Activated CD4-positive, CD25-positive, alpha-beta regulatory T cell treated with anti-CD3 and anti-CD28 coated beads, Interleukin-2, amount 50 U/mL, for 24 hours (primary cell): ENCODE measurements at places on chromosomes 1 and 21.

- ATAC-seq: no peak
Observed at GRCh38 chr1:13892671-13893325, 192.8 kb downstream of the PRDM2 start.

DNA sequence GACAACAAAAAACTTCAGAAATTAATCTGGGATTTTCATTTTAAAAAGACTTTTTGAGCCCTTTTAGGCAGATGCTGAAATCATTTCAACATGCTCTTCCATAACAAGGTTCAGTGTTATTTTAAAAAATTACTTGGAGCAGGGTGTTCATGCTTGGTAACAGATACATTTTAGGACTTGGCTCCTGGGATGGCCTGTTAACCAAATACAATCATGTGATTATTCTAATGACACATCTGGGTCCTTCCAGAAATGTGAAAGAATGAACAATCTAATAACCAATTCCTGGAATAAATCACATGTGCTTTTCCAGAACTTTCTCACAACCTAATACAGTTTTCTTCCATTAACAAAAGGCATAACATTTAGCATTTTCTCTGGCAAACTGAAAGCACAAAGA is 379.8 kb upstream of the RUNX1 start:
- ATAC-seq: no peak

DNA sequence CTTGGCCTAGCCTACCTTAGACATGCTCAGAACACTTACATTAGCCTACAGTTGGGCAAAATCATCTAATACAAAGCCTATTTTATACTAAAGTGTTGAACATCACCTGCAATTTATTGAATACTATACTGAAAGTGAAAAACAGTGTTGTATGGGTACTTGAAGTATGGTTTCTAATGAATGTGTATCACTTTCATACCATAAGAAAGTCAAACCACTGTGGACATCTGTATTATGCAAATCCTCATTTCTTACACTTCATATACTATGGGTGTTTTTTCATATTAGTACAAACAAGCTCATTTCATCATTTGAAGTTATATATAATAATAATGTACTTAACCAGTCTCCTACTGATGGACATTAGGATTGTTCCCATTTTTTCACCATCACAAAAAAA is 41.2 kb downstream of the TDRD5 start:
- no peak for ATAC-seq

DNA sequence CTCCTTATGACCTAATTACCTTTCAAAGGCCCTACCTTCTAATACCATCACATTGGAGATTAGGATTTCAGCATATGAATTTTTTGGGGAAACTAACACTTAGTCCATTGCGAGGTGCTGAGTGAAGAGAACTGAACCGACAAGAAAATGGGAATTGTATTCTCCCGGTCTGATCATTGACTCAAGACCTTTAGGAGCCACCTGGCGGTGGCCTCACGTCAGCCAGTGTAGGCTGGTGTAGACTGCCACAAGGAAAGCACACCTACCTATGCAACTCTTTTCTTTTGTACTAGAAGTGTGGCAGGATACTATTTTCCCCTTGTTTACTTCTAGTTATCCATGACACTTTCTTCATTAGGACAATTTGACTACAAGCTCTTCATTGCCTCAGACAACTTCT is 333.5 kb upstream of the B3GALT2 start:
- no peak for ATAC-seq

GRCh38 chr1:199510314-199510713 is 517.2 kb upstream of the NR5A2 start:
- no peak for ATAC-seq

DNA sequence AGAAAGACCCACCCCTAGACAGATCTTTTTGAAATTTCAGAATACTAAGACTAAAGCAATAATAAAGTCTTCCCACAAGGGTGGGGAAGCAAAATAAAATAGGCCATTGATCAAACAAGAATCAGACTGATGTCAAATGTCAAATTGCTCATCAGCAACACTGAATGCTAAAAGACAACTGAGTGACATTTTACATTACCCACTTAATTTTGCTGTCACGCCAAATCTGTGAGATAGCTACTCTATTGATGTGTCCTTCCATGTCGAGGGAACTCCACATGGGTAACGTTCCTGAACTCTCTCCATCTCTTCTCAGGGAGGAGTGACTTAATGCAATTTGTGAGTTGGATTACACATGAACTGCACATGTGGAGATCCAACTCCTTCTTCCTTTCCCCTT is 271.7 kb upstream of the CAMK1G start:
- no peak for ATAC-seq

DNA sequence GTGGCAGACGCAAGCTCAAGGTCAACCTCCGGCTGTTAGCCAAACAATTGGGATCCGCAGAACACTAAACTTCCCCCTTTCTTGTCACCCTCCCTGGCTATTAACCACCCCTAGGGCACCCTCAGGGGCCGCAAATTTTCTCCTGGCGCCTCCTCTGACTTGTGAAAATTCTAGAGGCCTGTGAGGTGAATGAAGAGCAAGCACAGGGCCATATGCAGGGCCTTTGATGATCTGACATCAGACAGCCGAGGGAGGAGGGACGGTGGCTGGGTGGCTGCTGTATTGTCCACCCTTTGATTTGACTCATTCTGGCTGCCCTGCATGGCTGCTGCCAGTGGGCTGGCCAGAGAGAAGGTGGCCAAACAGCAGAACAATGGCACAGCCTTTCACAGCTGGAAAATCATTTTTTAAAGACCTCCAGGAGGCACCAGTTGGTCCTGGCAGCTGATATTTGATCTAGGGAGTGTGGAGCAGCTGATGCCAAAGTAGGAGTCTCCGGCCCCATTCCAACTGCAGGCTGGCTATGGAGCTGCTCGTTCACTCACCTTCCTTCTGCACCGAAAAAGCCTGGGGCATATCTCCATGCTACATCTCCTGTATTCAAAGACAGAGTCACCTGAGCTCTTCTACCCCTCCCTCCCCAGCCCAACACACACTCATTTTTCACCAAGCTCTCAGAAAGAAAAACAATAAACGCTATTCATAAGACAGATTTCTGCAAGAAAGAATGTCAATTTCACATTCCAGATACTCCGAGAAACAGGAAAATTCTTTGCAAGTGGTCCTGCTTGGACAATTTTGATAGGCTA is 44.9 kb upstream of the BARHL2 start:
- ATAC-seq: no peak
